ENCODE measurements at places on chromosomes 1 and 21.

GRCh38 chr21:17660452-17660851 lies 47.8 kb upstream of the BTG3 start:
- no peak for DNase-seq

DNA sequence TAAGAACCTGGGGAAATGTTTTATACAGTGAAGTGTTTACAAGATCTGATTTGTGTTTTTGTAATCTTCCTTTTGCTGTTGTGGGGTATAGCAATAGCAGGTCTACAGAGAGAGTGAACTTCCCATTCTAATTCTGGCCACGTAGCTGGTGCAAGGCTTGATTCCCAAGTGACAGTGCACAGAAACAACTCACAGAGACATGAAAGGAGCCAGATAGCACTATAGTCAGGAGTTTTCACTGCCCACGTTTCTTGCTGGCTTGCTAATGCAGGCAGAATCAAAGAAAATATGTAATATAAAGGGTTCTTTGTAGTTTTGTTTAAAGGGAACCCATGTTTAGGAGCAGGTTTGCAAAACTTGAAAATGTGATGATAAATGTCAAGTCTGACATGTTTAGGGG lies 170.9 kb upstream of the IVNS1ABP start:
- no peak for DNase-seq

DNA sequence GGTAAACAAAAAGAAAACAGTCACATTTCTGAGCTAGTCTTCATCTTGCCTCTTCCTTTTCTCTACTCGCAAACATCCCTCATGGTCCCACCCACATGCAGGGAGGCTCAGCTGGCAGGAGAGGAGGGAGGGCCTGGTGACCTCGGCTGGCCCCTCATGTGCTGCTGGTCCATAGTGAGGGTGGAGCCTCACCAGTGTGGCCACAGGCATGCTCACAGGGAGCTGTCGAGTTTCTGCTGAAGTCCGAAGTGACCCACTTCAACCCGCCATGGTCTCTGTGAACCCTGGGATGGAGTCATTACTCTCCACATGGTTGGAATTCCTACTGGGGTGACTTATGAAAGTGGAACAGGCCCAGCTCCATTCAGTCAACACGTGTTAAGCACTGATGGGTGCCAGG lies 253.4 kb downstream of the RHOU start:
- no peak for DNase-seq

DNA sequence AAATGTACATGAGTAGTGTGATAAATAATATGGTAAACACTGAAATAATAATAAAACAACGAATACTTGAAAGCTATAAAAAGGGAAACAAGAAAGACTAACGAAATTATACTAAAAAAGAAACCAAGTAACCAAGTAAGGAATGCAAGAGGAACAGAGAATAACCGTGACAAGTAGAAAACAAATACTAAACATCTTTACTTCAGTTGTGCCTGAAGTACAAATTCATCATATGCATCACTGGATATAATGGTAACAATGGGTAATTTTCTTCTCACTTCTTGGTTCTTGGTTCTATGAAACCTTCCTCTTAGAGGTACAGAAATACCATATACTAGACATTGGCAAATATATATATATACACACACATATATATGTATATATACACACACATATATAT lies 1093.6 kb upstream of the B3GALT2 start:
- DNase-seq: no peak

DNA sequence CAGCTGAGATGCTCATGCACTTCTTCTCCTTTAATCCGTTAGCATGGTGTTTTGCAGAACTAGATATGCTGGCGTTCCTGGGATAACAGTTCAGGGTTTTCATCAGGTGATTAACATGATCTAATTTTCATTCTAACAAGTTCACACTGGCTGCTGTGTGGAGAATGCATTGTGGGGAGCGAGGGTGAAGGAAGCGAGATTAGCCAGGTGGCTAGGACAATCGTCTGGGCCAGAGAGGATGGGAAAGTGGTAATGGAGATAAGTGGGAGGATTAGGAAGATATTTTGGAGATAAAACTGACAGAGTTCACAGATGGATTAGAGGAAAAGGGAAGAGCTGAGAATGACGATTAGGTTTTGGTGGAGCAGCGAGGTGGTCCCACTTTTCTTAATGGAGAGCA lies 138.1 kb upstream of the MAGI3 start:
- DNase-seq: no peak

- DNase-seq: no peak
Measured at GRCh38 chr1:104574620-104575019, 824.9 kb downstream of the AMY1C start.

DNA sequence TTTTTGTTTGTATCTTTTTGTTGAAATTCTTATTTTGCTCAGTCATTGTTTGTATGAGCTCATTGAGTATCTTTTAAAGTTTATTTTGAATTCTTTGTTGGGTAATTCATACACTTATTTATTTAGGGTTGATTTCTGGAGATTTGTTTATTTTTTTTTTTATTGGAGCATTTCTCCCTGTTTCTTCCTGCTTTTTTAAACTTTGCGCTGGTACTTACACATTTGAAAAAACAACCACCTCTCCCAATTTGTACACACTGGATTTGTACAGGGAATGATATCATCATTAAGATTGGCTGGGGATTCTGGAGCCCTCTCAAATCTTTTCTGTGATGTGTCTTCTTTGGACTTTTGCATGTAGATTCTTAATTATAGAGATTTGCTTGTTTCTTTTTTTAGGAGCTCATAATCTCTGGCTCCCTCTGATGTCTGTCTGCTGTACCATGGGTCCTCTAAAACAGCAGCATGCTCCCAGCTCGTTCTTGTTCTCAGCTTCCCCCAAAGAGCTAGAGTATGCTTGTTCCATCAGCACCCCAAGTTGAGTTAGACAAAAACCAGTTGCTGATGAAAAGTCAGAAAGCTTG lies 310.7 kb downstream of the DUSP10 start:
- no peak for DNase-seq

DNA sequence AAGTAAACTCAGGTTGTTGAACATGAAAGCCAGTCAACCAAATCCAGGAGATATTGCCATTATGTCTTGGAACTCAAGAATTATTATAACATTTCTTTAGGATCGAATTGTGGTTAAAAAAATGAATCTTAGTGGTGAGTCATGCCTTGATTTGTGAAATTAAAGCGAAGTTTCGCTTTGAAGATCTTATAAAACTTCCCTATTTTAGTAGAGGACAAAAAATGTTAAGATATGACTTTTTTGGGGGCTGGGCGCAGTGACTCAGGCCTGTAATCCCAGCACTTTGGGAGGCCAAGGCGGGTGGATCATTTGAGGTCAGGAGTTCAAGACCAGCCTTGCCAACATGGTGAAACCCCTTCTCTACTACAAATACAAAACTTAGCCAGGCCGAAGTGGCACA lies 39.5 kb upstream of the PTBP2 start:
- no peak for DNase-seq

DNA sequence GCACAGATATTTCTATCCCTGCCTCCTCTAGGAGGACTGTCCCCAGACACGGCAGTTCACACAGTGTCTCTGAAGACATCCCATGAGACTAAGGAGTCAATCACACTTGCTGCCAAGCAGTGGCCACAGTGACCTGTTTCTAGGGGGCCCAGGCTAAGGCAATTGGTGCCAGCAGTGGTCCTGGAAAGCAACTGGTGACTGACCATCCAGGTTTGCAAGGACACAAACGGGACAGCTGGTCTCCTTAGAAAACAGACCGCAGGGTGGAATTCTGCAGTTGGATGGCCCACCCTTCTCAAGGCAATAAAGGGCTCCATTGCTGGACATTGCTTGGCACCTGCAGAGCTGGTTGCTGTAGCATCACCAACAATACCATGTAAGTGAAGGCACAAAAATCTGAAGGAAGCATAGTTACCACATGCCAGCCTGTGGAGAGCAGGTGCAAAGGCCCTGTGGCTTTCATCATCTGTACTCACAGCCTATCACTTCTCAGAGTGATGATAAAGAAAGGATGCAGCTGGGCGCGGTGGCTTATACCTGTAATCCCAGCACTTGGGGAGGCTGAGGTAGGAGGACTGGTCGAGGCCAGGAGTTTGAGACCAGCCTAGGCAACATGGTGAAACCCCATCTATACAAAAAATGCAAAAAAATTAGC lies 81.5 kb downstream of the STUM start:
- DNase-seq: no peak

DNA sequence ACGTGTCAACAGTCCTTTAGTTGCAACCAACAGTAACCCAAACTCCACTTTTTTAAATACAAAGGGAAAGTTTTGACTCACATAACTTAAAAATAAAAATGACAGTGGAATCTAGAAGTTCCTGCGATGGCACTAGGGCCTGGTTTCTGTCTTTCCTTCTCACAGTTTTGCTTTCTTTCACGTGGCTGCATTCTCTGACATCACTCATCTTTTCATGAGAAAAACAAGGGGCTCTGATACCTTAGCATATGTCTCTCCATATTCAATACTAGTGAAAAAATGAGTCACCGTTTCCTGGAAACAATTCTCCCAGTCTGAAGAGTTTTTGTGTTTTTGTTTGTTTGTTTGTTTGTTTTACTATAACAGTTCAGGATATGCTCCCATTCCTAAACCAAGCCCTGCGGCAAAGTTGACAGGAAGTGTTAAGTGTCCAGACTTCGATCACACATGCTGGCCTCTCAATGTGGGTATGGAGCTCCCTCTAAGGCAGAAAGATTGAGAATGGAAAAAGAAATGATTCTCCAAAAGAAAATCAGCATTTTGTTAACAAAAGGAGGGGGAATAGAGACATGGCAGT lies 483.3 kb downstream of the TTLL7 start:
- DNase-seq: no peak

DNA sequence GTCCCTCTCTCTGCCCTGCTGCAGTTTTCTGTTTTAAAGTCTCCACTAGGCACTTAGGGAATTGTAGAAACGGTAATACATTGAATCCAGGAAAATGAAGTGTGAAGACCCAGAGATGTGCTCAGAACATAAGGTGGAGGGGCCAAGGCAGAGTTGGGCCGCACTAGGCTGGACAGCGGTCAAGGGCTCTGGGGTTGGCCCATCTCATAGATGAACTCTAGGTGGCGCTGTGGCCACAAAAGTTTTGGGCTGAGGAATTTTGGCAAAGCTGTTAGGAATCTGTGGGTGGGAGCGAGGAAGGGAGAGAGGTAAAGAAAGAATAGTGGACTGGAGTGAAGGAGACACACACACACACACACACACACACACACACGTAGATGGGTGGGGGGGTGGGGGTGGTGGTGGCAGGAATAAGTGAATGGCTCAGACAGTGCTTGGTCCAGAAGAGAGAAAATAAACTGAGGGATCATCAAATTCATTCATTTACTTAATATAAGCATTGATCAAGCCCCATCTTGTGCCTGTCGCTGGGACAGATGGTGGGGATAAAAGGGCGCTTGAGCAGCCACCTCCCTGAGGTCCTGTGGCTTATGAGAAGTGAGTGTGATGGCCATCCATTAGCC lies 258.5 kb downstream of the TRABD2B start:
- no peak for DNase-seq

DNA sequence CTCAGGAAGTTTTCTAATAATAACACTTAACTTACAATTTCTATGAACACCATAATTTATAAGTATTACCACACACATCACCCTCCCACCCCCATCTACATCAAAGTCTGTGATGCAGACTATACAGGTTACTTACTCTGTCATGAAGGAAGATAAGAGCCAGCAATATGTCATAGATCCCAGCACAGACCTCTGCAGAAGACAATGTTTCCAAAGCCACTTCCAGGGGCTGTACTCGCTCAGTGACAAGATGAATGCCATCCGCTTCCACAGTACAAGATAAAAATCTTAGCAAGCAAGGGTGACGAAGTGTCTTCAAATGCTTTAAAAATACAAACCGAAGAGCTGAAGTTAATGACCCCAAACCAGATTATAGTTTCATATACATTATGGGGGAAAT lies 15.2 kb downstream of the SCYL3 start:
- no peak for DNase-seq

GRCh38 chr21:46189213-46189958 lies 5.1 kb upstream of the SPATC1L start:
- DNase-seq: no peak

DNA sequence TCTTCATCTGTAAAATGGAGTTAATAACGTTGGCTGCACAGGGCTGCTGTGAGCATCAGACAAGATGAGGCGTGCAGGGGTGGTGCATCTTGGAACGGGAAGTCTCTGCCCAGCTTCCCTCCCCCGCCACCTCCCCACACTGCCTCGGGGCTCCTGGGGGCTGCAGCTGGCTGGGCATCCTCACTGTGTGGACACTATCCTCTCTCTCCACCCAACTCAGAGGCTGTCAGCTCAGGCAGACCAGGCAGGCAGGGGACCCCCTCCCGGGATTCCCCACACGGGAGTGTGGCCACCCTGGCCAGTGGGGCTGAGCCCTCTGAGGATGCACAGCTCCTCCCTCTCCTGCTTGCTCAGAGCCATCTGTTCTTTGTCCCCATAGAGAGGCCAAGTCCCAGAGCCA lies 122.7 kb downstream of the CCDC185 start:
- DNase-seq: no peak

GRCh38 chr1:112083487-112083886 lies 94.0 kb upstream of the KCND3 start:
- no peak for DNase-seq

- DNase-seq: no peak
Measured at GRCh38 chr1:99656701-99657100, 10.8 kb downstream of the PALMD start.

DNA sequence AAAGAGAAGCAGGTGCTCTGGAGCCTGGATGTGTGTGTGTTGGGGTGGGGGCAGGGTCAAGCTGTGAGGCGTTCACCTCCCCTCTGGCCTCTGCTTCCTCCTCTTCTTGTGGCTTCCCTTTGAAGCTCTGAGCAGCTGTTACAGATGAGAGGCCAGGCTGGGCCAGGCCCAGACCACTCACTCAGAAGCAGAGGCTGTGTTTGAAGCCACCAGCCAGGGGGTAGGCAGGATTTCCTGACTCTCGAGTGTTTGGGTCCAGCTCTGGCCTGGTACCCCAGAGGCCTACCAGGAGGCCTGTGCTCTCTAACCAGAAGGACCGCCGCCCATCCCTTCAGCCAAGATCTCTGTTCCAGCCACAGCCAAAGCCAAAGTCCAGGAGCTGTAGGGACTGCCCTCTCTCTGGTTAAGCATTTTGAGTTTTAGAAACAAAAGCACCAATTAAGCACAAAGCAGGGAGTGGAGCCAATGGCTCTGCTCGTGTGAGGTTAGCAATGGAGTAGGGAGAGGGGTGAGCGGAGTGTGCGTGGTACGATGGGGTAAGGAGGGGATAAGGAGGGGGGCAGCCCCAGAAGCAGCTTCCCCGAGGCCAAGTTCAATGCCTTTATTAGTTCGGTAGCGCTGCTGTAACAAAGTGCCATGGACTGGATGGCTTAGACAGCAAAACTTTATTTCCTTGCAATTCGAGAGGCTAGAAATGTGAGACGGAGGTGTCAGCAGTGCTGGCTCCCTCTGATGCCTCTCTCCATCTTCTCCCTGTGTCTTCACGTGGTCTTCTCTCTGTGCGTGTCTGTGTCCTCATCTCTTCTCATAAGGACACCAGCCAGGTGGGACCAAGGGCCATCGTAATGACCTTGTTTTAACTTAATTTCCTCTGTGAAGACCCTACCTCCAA lies 20.5 kb downstream of the RCSD1 start:
- no peak for DNase-seq

DNA sequence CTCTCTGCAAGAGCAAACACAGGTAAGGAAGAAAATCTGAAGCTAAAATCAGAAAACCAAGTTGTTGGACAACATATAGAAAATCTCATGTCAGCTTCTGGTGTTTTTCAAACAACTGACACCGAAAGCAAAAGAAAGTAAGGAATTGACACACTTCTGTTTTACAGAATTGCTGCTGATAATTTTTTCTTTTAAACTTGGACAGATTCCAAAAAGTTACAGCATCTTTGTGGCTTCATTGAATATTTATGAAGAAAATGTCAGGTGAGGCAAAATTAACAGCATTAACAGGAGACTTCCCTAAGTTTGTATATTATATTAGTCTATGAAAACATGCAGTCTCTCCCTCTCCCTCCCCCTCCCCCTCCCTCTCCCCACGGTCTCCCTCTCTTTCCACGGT lies 14.9 kb upstream of the CTSS start:
- no peak for DNase-seq

Data from stimulated activated CD4-positive, alpha-beta T cell treated with anti-CD3 and anti-CD28 coated beads, Interleukin-1b, Interleukin-23, amount 100 ng/mL, for 1 hour (primary cell).